ENCODE measurements at places on chromosomes 7 and 10.

- no peak for DNase-seq
Observed at GRCh38 chr7:70321016-70321590, 722.8 kb downstream of the AUTS2 start.

DNA sequence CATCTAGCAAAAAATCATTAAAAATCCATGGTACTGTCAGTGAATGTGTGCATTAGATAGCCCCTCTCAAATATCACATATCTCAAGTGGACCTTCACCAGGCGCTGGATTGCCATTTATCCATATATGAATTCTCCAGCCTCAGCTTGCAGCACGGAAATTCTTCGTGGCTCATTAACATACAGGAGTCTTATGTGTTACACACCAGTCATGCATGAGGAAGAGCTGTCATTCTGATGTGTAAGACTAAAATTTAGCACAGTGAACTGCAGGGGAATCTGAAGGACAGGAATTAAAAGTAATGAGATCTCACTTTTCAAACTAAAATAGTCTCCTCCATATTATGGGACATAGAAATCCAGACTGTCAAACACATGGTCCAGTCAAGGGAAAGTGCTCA, 542.4 kb upstream of the DPP6 start:
- DNase-seq = no peak

GRCh38 chr10:23695825-23696420, 257.0 kb downstream of the OTUD1 start:
- no peak for DNase-seq

- DNase-seq = no peak
Observed at GRCh38 chr10:47374611-47375536, 9.2 kb downstream of the ZNF488 start.

All from NCI-H2081 (cell line).